ENCODE measurements at places on chromosomes 13 and 19.

GRCh38 chr13:102286326-102286725 is 115.5 kb downstream of the FGF14 start:
- DNase-seq = peak; percentile 9

- peak; percentile 30 for DNase-seq
These were observed 885 bp downstream of the MLNR start for GRCh38 chr13:49220856-49221589.

DNA sequence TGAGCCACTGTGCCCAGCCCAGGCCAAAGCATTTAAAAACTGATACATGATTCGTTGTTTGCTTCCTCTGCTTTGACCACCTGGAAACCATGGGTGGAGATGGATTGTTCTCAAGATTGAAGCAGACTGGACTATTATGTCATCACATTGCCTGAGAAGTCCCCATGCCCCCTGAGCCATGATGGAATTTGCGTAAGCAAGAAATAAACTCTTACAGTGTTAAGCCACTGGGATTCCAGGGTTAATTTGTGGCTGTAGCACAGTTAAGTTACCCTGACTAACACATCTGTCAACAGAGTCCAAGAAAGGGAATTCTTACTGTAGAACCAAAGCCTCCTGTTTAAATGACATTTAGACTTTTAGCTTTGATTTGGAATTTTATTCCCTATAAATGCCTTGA is 19.4 kb upstream of the DHRS12 start:
- no peak for DNase-seq

DNA sequence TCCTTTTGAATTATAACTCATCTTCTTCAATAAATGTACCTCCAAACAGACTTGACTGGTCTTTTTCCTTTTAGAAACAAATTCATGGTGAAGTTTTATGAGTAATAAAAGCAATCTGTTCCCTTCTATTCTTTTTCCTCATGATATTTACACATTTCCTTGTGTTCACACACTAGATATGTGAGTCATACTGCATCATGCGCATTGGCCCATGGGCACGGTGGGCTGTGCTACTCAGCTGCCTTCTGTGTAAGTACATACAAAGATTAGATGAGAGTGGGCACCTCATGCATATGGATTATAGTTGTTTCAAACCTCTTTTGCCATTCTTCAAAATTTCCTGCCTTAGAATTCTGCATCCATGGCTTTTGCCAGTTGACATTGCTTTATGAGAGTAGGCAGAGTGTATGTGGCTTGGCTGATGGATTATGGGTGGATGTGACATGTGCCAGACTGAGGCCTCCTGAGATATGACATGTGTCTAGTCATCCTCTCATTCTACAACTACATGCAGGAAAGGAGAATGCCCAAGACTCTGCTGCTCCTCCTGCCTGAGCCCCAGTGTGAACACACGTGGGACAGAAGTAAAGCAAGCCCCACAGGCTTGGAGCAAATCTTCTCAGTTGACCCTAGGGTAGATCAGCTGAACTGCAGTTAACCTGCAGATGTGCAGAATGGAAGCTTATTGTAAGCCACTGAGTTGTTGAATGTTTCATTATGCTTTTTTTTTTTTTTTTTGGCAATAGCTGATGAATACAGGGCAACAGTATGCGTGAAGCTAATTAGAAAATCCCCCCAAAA is 109.9 kb downstream of the RBM26 start:
- DNase-seq = no peak

DNA sequence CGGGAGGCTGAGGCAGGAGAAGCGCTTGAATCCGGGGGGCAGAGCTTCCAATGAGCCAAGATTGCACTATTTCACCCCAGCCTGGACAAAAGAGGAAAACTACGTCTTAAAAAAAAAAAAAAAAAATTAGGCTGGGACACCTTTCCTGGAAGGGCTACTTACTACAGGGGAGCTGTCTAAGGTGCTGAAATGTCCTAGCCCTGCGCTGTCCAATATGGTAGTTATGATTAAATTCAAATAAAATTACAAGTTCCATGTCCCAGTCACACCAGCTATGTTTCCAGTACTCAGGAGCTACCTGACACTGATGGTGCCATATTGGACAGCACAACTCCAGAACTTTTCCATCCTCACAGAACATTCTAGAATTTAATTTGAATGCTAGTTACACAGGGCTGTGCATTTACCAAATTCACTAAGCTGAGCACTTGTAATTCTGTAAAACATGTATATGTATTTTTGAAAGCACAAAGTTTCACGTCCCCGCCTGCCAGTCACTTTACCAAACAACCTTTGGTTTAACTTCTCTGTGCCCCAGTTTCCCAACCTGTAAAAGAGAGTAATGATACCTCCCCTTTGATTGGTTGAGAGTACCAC is 9.2 kb upstream of the ZSCAN22 start:
- DNase-seq = peak; percentile 46

- no peak for DNase-seq
These were observed 406.2 kb downstream of the SUCLA2 start for GRCh38 chr13:47594833-47595232.

GRCh38 chr13:99656844-99657381 is 155.6 kb downstream of the TM9SF2 start:
- DNase-seq = no peak

DNA sequence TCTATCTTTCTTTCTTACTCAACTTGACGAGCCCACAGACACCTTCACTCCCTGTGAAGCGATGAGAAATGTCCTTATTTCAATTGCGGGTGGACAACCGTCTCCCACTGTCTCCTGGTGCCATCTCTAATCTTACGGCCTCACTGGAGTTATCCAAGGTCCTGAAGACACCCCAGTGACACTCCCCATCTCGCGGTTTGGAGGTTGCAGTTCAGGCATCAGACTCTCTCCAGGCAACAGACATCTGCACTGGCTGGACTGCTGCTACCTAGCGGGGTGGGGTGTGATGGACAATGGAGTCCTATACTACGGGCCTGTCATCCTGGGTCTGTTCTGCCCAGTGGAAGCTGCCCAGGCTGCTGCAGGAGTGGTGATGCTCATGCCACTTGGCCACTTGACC is 18.3 kb upstream of the IRS2 start:
- no peak for DNase-seq

GRCh38 chr19:41376998-41377365 is 649 bp downstream of the TMEM91 start:
- no peak for DNase-seq

GRCh38 chr13:42119041-42119440 is 70.6 kb downstream of the DGKH start:
- DNase-seq = no peak

GRCh38 chr19:2648528-2648937 is 54.0 kb downstream of the GNG7 start:
- peak; percentile 93 for DNase-seq

- DNase-seq = no peak
These were observed 27.5 kb upstream of the KATNAL1 start for GRCh38 chr13:30334663-30335386.

GRCh38 chr13:98508280-98508679 is 68.6 kb downstream of the STK24 start:
- DNase-seq = peak; percentile 41

- no peak for DNase-seq
These were observed 1.4 kb downstream of the LRFN3 start for GRCh38 chr19:35937345-35938281.

GRCh38 chr19:2327773-2328400 is 499 bp downstream of the LSM7 start:
- peak; percentile 86 for DNase-seq

GRCh38 chr19:22052644-22053013 is 345 bp downstream of the ZNF257 start:
- DNase-seq = peak; percentile 4

DNA sequence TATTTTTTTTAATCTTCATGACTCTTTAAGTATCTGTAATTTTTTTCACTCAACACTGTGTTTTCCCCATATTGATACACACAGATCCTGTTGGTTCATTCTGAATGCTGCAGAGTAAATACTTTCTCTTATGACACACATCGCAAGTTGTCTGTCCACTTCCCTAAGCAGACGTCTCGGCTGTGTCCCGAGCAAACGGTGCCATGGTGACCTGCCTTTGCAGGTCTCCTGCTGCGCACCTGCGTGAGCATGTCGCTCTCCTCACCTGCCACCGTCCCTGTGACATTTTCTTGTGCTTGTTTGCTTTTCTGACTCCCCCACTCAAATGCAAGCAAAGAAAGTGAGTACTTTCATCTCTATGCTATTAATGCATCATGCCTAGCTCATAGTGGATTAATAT is 57.8 kb downstream of the CCDC70 start:
- DNase-seq = no peak

DNA sequence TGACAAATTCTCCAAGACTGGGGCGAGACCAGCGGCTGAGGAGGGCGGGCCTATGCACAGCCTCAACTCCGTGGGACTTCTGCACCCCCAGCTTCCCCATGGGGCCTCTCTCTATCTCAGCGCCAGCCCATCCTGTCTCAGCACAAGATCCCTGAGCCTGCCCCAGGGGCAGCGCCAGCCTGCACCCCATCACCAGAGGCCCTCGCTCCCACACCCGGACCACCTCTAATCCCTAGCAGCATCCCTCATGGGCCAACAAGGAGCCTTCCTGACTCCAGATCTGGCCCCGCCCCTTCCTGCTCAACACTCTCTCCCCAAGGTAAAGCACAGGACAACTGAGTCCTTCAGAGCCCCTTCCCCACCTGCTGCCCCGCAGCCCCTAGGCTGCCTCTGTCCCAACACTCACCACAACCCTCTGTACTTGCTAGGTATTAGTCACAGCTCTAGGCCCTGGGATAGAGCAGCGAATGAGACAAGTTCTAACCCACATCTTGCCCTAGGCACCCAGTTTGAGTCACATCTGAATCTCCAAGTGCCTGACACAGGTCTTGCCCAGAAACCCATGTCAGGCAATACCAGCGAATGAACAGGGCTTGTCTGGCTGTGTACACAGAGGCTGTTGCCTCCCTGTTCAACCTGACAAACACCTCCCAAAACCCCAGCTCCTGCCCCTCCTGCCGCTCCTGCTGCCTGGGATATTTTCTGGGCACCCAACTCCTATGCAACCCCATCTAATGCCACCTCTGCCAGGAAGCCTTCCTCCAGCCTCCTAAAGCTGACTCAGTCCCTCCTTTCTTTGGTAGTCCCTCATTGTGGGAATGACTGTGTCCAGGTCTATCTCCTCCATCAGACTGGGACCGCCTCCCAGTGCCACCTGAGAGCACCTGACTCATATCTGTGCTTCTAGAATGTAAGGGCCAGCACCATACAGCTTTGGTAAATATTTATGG is 18.6 kb downstream of the GRIK5 start:
- DNase-seq = no peak

- DNase-seq = no peak
These were observed 1128.9 kb downstream of the EFNB2 start for GRCh38 chr13:105406551-105406950.

DNA sequence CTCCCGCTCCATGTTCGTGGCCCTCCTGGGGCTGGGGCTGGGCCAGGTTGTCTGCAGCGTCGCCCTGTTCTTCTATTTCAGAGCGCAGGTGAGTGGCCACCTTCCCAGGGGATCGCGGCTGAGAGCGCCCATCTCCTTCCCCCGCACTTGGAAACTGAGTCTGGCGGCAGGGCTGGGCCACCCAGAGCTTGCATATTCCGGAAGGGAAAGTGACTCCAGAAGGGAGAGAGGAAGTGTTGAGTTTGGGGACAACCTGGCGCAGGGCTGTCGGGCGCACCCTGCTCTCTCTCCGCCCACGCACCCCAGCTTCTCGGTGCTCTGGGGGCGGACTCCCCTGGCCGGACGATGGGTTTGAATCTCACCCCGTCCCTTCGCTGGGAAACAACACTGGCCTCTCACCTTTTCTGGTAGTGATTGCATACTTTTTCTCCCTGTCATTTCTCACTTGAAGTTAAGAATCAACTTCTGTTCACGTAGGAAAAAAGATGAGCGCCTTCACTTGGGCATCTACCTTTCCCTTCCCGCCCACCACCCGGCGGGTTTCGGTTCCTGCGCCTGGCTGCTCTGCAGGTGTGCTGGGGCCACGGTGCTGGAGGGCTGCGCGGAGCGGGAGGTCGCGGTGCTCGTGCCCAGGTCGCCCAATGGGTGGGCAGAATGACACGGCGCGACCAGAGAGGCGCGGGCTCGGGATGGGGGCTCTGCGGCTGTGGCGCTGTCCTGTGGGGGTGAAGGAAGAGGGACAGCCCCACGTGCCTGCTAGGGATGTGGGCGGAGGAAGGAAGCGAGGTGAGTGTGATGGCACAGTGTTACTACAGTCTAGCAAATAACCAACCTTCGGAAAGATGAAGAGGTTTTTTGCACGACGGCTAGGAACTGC is 721 bp downstream of the TNFSF11 start:
- DNase-seq = peak; percentile 11

DNA sequence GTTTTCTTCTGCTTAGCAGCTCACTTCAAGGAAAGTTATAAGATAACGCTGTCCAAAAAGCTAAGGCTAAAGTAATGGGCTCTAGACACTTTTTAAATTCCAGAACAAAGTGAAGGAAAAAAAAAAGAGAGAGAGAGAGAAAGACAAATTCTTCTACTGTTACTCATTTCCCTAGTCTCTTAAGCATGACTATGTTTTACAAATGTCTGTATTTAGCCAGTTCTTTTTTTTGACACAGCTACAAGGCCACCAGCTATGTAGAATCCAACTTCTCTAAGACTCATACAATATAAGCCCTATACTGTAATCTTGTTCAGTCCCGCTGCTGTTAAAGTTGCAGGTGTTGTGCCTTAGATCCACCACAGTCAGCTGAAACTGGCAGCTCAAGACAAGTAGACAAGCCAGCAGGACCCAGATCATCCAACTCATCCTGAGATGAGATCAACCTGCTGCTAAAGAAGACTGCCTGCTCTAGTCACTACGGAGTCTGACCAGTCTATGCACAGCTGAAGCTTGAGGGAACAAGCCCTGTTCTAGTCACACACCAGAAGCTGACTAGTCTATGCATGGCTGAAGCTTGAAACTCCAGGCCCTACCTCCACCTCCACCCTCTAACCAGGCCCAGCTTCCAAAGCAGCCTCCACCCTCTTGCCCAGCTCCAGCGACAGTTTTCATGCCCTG is 10.3 kb upstream of the ZNF83 start:
- DNase-seq = peak; percentile 28

- no peak for DNase-seq
These were observed 24.9 kb upstream of the RNF113B start for GRCh38 chr13:98201984-98202383.

- no peak for DNase-seq
These were observed 5.0 kb upstream of the C13orf46 start for GRCh38 chr13:113978741-113979481.

DNA sequence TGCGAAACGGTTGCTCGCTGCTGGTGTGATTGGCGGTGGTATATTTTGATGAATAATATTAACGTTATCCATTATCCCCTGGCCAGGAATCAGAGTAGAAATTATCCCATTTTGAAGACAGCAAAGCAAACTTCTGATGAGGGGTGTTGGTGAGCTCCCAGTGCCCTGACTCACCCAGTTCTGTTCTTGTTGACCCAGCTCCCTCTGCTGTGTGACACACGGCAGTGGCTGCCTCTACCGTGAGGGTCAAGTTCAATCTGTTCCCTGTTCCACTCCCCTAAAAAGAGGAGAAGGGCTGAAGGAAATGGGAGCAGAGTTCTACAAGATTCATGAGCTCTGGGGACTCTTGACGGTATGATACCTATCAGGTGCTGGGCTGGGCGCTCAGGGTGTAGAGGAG is 2.0 kb downstream of the CAMSAP3 start:
- no peak for DNase-seq

GRCh38 chr19:10756791-10757190 is 38.9 kb downstream of the DNM2 start:
- no peak for DNase-seq
